ENCODE measurements at places on chromosomes 1 and 21. TPM values are rescaled to one million over a fixed set of nuclear protein-coding genes. Genes with fewer than 3 reads are reported as not detected.
A peak's percentile ranks its signal among the peaks of the same experiment; 100 is the strongest.

CCDC24 gene
- total RNA-seq: 0.98 TPM

ETV3L gene
- not detected for total RNA-seq

ADCY10 gene
- 0.18 TPM for total RNA-seq

IFI44 gene
- total RNA-seq: 10.4 TPM

OR6K3 gene
- total RNA-seq: not detected

- peak; percentile 79 for DNase-seq
- H3K36me3 ChIP-seq: peaks cover 6% of the 10 kb centered on the region
- peaks cover 3% of the 10 kb centered on the region for H3K4me1 ChIP-seq
- no peaks in the 10 kb centered on the region for H3K27me3 ChIP-seq
Observed at GRCh38 chr1:54070171-54070837, 16.9 kb downstream of the TCEANC2 start.

- H3K4me3 ChIP-seq: no peak overlapping the region
- DNase-seq: no peak
- no peaks in the 10 kb centered on the region for H3K36me3 ChIP-seq
- no peaks in the 10 kb centered on the region for H3K27me3 ChIP-seq
Observed at GRCh38 chr21:39131791-39132190, 51.5 kb downstream of the PSMG1 start.

- H3K4me1 ChIP-seq: peaks cover 5% of the 10 kb centered on the region
- DNase-seq: no peak
- peak overlapping the region; percentile 0 for H3K27ac ChIP-seq
- peak overlapping the region; percentile 44 for H3K4me3 ChIP-seq
Observed at GRCh38 chr1:174158767-174159251, 511 bp upstream of the RABGAP1L start.

GRCh38 chr1:161721738-161722343, 497 bp downstream of the FCRLB start:
- peaks cover 27% of the 10 kb centered on the region for H3K27me3 ChIP-seq
- no peak overlapping the region for H3K27ac ChIP-seq
- DNase-seq: no peak

GRCh38 chr1:171661076-171661650, 8.7 kb upstream of the MYOC start:
- no peaks in the 10 kb centered on the region for H3K27me3 ChIP-seq
- peaks cover 11% of the 10 kb centered on the region for H3K4me1 ChIP-seq
- no peaks in the 10 kb centered on the region for H3K36me3 ChIP-seq
- H3K4me3 ChIP-seq: no peak overlapping the region

- no peaks in the 10 kb centered on the region for H3K36me3 ChIP-seq
- no peak overlapping the region for H3K27ac ChIP-seq
- no peak overlapping the region for H3K4me3 ChIP-seq
- H3K4me1 ChIP-seq: no peaks in the 10 kb centered on the region
- no peak for DNase-seq
Observed at GRCh38 chr1:213337025-213337678, 286.1 kb downstream of the RPS6KC1 start.

Measured in muscle of leg (tissue), 16 donors.